ENCODE measurements at places on chromosomes 7 and 10. TPM values are rescaled to one million over a fixed set of nuclear protein-coding genes. Genes with fewer than 3 reads are reported as not detected.

DNA sequence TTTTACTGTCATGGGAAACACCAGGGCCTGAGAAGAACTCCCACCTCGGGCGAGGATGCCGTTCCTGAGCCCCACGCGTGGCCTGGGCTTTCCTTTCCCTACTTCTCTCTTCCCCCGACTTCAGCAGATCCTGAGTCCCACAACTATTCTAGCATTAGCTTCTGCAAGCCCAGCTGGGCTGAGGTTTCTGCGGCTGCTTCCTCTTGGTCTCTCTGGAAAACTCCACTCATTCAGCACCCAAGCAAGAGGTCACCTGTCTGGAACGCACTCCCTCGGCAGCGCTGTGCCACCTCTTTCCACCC lies 761 bp upstream of the DOCK1 start:
- H3K27me3 ChIP-seq: no peaks in the 10 kb centered on the region
- H3K36me3 ChIP-seq: no peaks in the 10 kb centered on the region
- H3K4me3 ChIP-seq: no peak overlapping the region
- no peak overlapping the region for H3K27ac ChIP-seq

The NUTM2E gene
- total RNA-seq: 0.19 TPM

- no peaks in the 10 kb centered on the region for H3K4me1 ChIP-seq
- DNase-seq: no peak
- no peak overlapping the region for H3K4me3 ChIP-seq
- no peak overlapping the region for H3K27ac ChIP-seq
- no peaks in the 10 kb centered on the region for H3K27me3 ChIP-seq
Observed at GRCh38 chr10:76341740-76342139, 910.3 kb downstream of the LRMDA start.

DNA sequence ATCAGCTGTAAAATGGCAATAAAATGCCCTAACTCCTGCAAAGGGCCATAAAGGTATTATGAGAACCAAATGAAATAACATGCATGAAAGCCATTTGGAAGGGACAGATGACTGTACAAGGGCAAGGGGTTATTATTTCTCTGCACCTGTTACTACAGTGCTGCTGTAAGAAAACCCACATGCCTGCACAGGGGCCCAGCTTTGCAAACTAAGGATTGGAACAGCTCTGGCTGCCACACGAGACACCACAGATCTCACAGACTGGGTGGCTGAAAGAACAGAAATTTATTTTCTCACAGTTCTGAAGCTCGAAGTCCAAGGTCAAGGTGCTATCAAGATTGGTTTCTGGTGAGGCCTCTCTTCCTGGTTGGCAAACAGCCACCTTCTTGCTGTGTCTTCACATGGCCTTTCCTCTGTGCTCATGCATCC lies 409.0 kb upstream of the NRP1 start:
- no peaks in the 10 kb centered on the region for H3K36me3 ChIP-seq
- no peaks in the 10 kb centered on the region for H3K4me1 ChIP-seq
- no peaks in the 10 kb centered on the region for H3K27me3 ChIP-seq
- no peak overlapping the region for H3K27ac ChIP-seq

The FLNC gene
- total RNA-seq: not detected

DNA sequence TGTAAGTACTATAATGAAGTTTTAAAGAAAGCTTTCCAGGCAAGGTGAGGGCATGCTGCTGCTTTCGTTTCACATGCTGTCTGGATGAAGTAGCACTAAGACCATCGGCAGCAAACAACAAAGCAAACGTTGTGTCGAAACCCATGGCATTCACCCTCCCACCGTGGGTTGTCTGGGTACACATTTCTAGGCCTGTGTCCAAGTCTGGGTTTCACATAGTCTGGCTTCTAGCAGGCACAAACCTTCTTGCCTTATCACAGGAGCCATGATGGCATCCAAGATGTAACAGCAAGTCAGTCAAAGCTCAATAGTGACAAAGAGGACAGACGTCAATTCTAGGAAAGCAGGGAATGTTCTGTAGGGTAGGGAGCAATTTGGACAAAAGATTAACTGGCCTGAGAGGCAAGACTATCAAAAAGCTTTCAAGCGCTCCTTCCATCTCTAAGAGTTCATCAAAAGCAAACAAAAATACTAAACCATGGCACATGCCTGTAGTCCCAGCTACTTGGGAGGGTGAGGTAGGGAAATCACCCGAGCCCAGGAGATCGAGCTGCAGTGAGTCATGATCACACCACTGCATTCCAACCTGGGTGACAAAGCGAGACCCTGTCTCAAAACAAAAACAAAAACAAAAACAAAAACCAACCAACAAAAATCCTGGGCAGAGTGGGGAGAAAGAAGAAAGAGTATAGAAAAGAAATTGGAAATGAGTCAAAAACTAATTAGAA lies 42.7 kb downstream of the PAXIP1 start:
- no peaks in the 10 kb centered on the region for H3K27me3 ChIP-seq
- DNase-seq: no peak
- peaks cover 64% of the 10 kb centered on the region for H3K36me3 ChIP-seq

- H3K36me3 ChIP-seq: peaks cover 11% of the 10 kb centered on the region
- no peaks in the 10 kb centered on the region for H3K4me1 ChIP-seq
- H3K27me3 ChIP-seq: no peaks in the 10 kb centered on the region
- DNase-seq: no peak
- no peak overlapping the region for H3K4me3 ChIP-seq
Observed at GRCh38 chr10:96570983-96571964, 15.5 kb downstream of the TM9SF3 start.

The IDI2 gene
- not detected for total RNA-seq

GRCh38 chr10:114239994-114240345 lies 916 bp downstream of the VWA2 start:
- no peaks in the 10 kb centered on the region for H3K27me3 ChIP-seq
- no peak overlapping the region for H3K27ac ChIP-seq
- no peak for DNase-seq
- no peak overlapping the region for H3K4me3 ChIP-seq
- H3K36me3 ChIP-seq: no peaks in the 10 kb centered on the region

GRCh38 chr10:103616705-103617601 lies 123.4 kb downstream of the NEURL1 start:
- peaks cover 38% of the 10 kb centered on the region for H3K4me1 ChIP-seq
- peak; percentile 73 for DNase-seq
- peak overlapping the region; percentile 63 for H3K27ac ChIP-seq

- H3K4me1 ChIP-seq: no peaks in the 10 kb centered on the region
- H3K4me3 ChIP-seq: no peak overlapping the region
- H3K36me3 ChIP-seq: no peaks in the 10 kb centered on the region
- H3K27ac ChIP-seq: no peak overlapping the region
- H3K27me3 ChIP-seq: no peaks in the 10 kb centered on the region
- no peak for DNase-seq
Observed at GRCh38 chr10:18085855-18086254, 54.4 kb upstream of the CACNB2 start.

- peak overlapping the region; percentile 38 for H3K4me3 ChIP-seq
- peak; percentile 68 for DNase-seq
- H3K36me3 ChIP-seq: no peaks in the 10 kb centered on the region
- H3K27ac ChIP-seq: peak overlapping the region; percentile 100
- no peaks in the 10 kb centered on the region for H3K27me3 ChIP-seq
- peaks cover 77% of the 10 kb centered on the region for H3K4me1 ChIP-seq
Observed at GRCh38 chr10:43938810-43939209, 290.1 kb upstream of the ZNF32 start.

GRCh38 chr7:148567524-148567923 lies 23.0 kb upstream of the C7orf33 start:
- H3K27ac ChIP-seq: no peak overlapping the region
- H3K4me1 ChIP-seq: peaks cover 11% of the 10 kb centered on the region
- no peak for DNase-seq
- H3K27me3 ChIP-seq: no peaks in the 10 kb centered on the region
- H3K4me3 ChIP-seq: no peak overlapping the region

- DNase-seq: no peak
- no peaks in the 10 kb centered on the region for H3K36me3 ChIP-seq
- no peak overlapping the region for H3K4me3 ChIP-seq
- H3K27me3 ChIP-seq: no peaks in the 10 kb centered on the region
- no peak overlapping the region for H3K27ac ChIP-seq
Observed at GRCh38 chr7:86980223-86980622, 79.2 kb downstream of the ELAPOR2 start.

The PRTFDC1 gene
- not detected for total RNA-seq

DNA sequence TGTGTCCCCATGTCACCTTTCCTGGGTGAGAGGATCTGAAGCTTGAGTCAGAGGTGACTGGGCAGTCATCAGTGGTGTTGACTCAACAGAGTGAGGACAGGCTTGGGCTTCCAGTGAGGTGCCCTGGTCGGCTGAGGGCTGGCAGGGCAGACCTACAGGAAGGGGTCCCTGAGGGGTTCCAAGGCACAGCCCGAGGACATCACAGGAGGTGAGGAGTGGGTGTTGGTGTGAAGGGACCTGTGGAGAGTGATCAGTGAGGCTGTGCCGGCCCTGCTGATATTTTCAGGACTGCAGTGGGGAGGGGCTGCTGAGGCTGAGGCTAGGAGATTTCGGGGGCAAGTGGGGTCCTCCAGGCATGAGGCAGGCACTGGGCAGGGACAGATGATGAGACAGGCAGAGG lies 545.5 kb downstream of the TCERG1L start:
- H3K4me1 ChIP-seq: no peaks in the 10 kb centered on the region
- no peaks in the 10 kb centered on the region for H3K27me3 ChIP-seq
- H3K27ac ChIP-seq: no peak overlapping the region
- H3K4me3 ChIP-seq: no peak overlapping the region
- DNase-seq: no peak
- no peaks in the 10 kb centered on the region for H3K36me3 ChIP-seq

The DHTKD1 gene
- total RNA-seq: 27.3 TPM

DNA sequence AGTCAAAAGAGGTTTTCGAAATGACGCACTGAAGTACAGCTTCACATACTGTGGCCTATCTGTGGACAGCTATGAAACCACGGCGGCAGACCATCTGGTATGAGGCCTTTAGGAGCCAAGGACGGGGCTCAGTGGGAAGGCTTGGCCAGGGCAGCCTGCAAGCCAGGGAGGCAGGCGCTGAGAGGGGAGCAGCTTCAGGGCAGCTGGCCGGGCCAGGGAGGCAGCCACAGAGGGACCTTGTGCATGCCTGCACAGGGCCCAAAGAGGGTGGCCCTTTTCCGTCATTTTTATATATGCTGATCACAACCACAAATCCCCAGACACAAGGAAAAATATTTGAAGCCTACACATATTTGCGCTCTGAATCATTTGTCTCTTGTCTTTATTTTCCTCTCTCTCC lies 13.5 kb downstream of the CALD1 start:
- DNase-seq: no peak
- no peak overlapping the region for H3K27ac ChIP-seq
- H3K36me3 ChIP-seq: no peaks in the 10 kb centered on the region
- H3K27me3 ChIP-seq: no peaks in the 10 kb centered on the region
- H3K4me3 ChIP-seq: no peak overlapping the region
